ENCODE measurements at places on chromosomes 6 and 20.

GRCh38 chr6:12344961-12345693, 55.0 kb downstream of the EDN1 start:
- no peak for DNase-seq

DNA sequence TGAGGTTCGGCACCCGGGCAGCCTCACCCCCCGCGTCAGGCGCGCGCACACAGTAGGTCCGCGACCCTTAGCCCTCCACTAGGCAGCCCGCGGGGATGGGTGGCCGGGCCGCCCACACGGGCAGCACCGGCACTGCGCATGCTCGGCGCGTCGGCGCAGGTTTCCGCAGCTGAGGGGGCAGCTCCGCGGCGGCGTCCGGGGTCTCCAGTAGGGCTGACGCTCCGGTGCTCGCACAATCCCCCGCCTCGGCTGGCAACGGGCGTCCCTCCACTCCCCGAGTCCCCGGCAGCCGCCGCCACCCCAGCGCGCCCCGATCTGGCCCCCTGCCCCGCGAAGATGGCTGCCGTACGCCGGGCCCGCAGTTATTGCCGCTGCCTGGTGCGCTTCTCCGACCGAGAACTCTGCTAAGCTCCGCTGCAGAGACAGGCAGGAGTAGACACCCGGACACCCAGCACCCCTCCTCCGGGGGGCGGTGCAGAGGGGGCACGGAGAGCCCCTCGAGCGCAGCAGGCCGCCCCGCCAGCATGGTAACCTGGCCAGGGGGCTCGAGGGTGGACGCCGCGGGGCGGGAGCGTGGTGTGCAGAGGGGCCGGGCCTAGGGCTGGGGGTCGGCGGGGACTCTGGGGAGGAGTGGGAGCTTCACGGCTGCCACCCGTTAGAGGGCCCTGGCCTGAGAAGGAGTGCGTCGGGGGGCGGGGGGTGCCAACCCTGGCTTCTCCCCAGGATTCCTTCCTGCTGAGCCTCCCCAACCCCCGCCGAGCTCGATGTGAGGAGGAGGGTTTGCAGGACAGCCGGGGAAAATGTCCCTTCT, at the start of gene FBXO9:
Gene FBXO9 (plus strand): TSS at position 139 of the 811 bp plus-strand sequence. CDS start 386 bp downstream, at position 525.
- peak; percentile 76 for DNase-seq

DNA sequence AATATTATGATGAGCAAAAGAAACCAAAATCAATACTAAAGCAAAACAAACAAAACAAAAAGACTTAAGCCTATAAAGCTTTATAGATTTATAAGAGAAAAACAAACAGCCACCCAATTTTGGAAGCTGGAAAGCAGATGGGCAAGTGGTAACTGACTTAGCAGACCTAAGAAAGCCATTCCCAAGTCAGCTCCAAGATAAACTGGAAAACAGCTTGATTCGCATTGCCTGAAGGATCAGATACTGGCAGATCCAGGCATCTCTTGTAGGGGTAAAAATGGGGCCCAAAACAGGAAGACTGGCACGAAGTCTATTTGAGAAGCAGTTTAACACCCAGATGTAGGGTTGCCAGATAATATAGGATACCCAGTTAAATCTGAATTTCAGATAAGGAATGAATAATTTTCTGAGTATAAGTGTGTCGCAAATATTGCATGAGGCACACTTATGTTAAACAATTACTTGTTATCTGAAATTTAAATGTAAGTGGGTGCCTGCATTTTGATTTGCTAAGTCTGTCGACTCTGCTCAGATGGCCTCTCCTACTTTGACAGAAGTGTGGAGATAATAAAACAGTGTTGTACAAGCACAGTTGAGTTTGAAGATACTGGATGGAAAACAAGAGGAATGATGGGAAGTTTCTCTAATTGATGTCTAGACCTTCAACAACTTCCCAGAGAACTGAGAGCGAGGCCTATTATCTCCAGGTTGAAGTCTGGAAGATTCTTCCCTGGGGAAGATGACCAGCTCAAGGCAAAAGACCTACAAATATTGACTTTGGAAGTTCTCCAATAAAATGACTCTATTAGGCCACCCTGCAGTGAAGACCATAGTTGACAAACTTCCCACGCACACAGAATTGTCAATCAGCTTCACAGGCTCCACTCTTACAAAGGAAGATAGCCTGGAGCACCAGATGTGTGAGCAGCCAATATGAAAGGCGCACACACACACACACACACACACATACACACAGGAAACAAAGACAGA, 113.4 kb downstream of the FAM50B start:
- DNase-seq = no peak

DNA sequence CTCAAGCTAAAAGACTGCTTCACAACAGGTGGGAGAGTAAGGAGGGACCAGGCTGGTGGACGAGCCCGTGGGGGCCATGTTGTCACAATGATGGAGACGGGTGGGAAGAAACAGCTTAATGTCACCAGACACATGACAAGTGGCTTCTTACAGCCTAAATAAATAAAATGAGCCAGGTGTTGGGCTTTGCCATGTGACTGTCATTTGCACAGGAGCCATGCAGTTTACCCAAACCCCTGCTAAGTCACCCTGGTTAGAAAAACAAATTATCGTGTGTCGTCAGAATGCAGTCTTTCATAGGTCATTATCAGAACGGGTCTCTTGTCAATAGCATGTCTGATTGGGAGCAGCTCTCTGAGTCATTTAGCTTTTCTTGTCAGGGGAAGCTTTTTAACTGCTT, 18.5 kb downstream of the BTBD3 start:
- DNase-seq = no peak

GRCh38 chr20:2817891-2818595, 1.9 kb downstream of the TMEM239 start:
- no peak for DNase-seq

- no peak for DNase-seq
Measured at GRCh38 chr6:40903456-40903855, 135.6 kb downstream of the UNC5CL start.

GRCh38 chr6:150238846-150239407, 96.1 kb downstream of the PPP1R14C start:
- DNase-seq = no peak

GRCh38 chr6:6402591-6402990, 82.1 kb upstream of the F13A1 start:
- DNase-seq = no peak

DNA sequence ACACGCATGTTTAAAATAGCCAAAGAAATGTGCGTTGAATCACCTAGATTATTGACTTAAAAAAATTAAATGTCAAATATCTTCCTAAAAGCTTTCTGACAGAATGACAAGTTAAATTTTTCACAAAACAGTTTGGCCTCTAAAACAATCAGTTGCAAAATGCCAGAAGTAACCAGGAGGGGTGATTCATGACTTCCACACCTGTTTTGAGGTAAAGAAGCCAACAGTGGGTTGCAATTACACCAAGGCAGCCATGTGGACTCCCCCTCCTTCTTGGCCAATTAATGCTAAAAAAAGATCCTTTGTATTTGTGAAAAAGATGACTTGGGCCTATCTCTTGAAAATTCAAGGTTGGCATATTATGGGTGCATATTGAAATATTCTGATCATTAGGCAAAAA, 424.8 kb downstream of the CBLN4 start:
- no peak for DNase-seq

DNA sequence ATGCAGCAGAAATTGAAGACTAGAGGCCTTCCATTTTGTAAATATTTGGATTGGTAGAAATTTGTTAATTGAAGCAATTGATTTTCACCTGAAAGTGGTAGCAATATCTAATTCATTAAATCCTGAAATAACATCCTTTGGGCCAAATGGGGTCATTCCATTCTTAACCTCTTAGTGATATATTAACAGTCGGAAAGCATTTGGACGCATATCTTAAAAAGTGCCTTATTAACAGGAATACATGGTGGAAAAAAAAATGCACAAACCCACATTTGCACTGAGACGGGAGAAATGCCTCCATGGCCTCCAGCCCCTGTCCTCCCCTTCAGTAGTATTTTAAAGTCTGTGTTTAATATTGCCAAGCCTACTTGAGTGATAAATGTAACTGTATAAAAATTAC, 205.5 kb downstream of the TFAP2B start:
- no peak for DNase-seq

GRCh38 chr6:43192911-43193310, 10.9 kb downstream of the CUL9 start:
- no peak for DNase-seq

GRCh38 chr20:8860011-8860495, 208.8 kb upstream of the PLCB4 start:
- DNase-seq = no peak

GRCh38 chr20:50572938-50573777, 63.0 kb downstream of the PTPN1 start:
- DNase-seq = peak; percentile 11

DNA sequence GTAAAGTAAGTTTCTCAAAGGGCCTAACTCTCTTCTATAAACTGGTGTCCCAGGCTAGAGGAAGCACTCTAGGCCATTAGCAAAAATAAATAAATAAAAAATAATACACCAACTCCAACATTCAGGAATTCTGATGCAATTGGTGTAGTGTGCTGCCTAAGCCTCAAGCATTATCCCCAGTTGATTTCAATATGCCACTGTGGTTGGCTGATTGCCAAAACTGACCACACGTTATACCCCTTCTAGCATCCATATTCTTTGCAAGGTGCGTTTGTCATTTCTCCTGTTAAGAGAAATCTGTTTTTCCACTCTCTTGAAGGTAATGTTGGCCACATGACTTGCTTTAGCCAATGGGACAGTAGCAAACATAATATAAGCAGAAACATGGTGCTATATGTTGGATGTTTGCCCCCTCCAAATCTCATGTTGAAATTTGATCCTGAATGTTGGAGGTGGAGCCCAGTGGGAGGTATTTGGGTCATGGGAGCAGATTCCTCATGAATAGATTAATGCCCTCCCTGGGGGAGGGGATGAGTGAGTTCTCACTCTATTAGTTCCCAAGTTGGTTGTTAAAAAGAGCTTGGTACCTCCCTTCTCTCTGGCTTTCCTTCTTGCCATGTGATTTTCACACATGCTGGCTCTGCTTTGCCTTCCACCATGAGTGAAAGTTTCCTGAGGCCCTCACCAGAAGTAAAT, 71.9 kb upstream of the PLCB4 start:
- no peak for DNase-seq

DNA sequence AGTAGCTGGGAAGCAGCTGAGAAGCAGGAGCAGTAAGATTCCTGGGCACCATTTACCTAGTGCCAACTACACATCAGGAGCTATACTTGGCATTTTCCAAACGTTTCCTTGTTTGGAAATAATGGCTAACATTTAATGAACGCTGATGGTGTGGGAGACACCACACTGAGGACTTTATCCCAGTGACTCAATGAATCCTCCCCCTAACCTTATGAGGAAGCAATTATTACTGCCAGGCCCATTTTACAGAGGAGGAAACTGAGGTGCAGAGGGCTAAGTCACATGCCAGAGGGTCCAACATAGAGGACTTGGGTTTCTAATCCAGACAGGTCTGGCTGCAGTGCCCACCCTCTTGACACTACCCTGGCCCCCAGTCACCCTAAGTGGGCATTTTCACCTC, 6.1 kb downstream of the PTGIS start:
- no peak for DNase-seq

DNA sequence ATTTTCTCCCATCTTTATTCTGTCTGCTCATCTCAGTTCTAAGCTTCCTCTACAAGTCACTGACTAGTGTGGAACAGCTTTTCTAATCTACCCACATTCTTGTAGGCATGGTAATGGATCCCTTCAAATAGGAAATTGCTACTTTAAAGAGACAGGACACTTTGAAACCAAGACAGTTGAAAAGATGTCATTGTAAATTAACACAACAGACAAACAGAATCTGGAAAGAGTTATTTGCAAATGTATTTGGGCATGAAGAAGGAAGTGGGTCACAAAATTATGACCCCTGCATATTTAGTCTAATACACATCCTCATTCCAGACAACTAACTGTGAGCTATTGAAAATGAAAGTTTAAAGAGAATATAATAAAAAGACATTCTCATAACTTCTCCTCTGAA, 298.2 kb upstream of the MARCKS start:
- no peak for DNase-seq

- no peak for DNase-seq
Measured at GRCh38 chr6:136719280-136720044, 72.8 kb downstream of the MAP3K5 start.

DNA sequence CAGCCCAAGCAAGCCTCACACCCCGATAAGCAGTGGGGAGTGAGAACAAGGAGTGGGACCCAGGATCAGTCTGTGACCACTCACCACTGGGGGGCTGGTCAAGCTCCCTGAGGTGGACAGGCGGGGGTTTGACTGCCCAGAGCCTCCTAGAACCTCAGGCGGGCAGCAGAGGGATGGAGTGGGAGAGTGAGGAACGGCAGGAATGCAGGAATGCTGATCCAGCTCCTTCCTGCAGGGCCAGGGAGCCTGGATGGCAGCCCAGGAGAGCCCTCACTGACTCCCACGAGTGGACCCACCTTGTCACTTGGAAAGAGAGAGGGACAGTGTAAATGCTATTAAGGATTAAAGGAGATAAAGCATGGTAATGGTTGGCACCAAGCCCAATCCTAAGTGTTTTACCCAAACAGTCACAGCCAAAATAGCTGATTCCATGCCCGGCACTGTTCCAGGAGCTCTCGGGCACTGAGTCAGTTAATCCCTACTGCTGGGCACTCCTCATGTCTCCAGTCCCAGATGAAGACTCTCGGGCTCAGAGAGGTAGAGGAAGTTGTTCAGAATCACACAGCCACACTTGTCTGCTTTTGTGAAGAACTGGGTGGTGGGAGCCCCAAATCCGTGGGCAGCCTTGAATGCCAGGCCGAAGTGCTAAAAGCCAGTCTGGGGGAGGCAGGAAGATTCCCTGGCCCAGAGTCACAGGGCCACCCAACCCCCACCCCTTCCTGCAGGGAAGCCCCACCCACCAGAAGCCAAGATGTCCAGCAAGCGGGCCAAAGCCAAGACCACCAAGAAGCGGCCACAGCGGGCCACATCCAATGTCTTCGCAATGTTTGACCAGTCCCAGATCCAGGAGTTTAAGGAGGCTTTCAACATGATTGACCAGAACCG, 3.1 kb downstream of the MYL9 start:
- no peak for DNase-seq

GRCh38 chr6:150588888-150589499, 10.7 kb upstream of the PLEKHG1 start:
- DNase-seq = no peak

- no peak for DNase-seq
Measured at GRCh38 chr6:127423921-127424320, 35.3 kb downstream of the KIAA0408 start.

DNA sequence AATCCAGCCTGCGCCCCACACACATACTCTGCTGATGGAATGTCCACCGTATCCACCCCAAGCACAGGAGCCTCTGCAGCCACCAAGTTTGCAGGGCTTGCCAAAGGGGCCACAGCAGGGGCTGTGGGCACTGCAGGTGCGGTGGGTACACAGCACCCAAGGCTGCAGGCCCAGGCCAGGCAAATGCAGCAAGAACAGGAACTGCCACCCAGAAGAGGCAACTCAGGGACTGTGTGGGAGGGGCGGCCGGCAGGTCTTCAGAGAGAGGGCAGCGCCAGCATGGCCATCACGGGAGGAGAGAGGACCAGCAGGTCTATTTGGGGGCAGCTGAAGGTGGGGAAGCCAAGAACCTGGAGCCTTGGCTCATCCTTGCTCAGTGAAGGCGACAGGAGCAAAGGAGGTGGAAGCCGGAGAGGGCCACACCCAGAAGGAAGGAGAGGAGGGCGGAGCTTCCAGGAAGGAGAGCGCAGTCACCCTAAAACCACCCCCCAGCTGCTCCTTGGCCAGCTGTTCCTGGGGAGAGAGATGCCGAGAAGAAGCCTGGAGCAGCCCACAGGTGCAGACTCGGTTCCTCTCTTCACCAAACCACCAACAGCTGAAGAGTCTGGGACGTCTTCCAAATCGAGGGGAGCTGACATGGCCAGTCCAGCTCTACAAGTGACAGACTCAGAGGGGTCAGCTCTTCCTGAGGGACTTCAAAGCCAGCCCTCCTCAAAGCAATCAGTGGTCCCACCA, 265.1 kb upstream of the CDYL start:
- no peak for DNase-seq

Measured in activated CD4-positive, alpha-beta memory T cell treated with anti-CD3 and anti-CD28 coated beads, Interleukin-2, amount 10 ng/mL, durations not matched to agents 7 days and 5 days (primary cell).